Naive thymus-derived CD8-positive, alpha-beta T cell (primary cell): ENCODE measurements at places on chromosomes 1 and 21.

GRCh38 chr1:206686478-206687249 lies 2.0 kb downstream of the MAPKAPK2 start:
- DNase-seq = peak; percentile 52

DNA sequence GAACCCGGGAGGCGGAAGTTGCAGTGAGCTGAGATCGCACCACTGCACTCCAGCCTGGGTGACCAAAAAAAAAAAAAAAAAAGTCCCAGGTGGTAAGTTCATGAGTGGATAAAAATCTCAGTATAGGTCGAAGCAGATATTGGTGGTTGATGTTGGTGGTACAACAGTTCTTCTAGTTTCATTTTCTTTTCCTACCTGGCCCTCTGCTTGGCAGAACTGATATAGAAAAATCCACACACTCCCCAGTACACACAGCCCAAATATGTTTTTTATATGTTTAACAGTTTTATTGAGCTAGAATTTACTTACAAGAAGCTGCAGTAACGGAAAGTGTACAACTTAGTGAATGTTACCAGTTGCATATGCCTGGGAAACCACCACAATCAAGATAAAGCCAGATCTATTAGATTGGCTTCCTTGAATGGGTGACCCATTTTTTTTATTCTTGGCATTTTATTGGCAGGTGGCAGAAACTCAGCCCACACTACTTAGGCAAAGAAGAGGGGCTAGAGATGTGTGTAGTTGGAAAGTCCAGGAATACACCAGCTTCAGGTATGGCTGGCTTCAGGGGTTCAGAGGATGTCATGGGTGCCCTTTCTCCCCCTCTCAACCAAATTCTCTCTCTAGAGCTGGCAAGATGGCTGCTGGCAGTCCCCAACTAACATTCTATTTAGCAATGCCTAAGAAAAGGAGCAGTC lies 118.3 kb upstream of the SLC25A33 start:
- no peak for DNase-seq

DNA sequence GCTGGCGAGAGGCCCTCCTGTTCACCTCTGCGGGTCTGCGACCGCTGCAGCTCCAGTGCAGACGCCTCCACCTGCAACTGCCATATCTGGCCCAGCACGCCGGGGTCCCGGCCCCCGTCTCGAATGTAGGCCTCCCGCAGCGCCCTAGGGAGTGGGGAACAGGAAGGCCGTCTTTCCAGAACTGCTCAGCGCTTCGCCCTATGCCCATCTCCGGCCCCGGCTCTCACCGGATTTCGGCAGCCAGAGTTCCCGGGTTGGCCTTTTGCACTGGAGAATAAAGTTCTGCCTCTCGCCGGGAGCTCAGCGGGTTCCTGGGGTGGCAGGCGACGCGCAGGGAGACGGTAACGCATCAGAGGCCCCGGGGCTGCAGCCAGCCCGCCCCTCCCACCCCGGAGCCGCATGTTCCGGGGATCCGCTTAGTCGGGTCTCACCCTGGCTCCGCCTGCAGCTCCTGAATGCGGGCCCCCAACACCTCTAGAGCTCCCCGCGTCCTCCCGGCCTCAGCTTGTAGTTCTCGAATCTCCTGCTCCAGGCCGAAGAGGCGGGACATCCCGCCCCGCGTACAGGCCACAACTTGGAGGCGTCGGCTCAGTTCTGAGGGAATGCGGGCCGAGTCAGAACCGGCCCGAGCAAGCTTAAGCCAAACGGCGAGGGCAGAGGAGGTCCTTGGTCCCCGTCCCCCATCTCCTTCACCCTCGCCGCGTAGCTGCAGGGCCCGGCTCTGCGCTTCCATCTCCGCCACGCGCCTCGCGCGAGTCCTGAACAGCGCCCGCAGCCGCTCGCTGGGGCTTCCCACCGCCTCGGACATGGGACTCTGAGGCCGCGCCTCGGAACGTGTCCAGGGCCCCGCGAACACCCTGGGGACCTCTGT lies 1.1 kb downstream of the CCDC17 start:
- DNase-seq = no peak

DNA sequence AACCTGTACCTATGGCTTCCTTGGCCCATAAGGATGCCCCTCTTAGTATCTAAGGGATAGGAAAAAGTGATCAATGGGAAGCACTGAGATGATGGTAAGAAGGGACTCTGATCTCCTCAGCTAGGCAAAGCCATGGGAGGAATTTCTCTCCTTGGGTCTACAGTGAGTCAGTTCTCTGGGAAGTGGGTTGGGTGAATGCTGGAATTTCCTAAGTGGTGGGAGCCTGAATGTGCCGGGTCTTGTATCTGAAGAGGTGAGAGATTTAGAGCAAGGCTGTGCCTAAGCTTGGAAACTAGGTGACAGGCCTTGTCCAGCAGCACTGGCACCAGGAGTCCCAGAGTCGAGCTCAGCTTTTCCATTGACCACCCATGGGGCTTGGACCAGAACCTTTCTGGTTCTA lies 96.3 kb upstream of the SLC2A1 start:
- no peak for DNase-seq

DNA sequence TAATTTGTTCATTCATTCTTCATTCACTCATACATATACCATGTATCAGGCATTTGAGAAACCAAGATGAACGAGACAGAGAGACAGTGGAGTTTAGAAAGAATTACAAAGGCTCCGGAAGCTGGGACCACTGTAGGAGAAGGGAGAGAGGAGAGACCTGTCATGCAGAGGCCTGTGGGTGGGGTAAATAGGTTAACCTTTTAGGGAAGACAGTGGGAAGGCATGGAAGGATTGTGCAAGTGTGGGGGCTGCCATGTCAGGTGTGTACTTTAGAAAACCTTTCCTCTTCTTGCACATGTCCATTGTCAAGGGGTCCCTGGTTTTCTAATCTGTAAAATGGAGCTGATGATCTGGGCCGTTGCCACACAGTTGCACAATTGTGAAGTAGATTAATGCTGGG lies 44.2 kb upstream of the POU3F1 start:
- DNase-seq = no peak

DNA sequence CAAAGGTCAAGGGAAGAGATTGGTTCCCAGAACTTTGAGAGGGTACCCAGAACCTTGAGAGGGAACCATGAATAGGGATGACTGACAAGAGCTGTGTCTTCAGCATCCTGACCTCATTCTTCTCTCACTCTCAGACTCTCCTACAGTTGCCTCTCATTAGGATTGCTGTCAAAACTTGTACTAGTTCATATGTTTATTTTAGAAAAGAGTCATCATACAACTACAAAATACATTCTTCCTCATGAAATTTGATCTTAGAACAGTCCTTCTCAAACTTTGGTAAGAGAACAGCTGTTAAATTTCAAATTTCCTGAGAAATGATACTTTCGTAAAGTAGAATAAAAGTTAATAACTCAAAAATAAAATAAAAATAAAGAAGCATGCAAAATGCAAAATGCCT lies 161.4 kb upstream of the ZRANB2 start:
- DNase-seq = no peak

- DNase-seq = no peak
Observed at GRCh38 chr1:217673387-217673786, 42.2 kb downstream of the SPATA17 start.

- no peak for DNase-seq
Observed at GRCh38 chr1:158674302-158674701, 12.2 kb downstream of the SPTA1 start.

- no peak for DNase-seq
Observed at GRCh38 chr21:44365967-44366585, 12.7 kb downstream of the TRPM2 start.

GRCh38 chr1:8343044-8343443 lies 25.1 kb downstream of the SLC45A1 start:
- DNase-seq = no peak

GRCh38 chr1:86259390-86259789 lies 102.8 kb upstream of the COL24A1 start:
- no peak for DNase-seq

DNA sequence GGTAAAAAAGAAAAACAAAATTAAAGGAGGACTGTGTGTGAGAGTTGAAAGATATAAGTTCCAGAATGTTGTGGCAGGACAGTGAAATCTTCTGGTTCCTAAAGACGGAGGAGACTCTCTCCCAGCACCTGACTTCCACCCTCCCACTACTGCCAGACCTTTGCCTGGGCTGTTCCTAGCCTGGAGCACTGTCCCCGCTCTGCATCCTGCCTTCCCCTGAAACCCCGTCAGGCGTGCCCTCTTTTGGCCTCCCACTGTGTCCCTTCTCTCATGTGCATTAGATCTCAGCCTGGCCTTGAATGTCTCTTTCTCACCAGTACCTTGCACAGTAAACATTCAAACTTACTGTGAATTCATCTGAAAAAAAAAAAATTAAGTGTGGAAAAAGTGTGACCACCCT lies 74.1 kb downstream of the VPS26C start:
- no peak for DNase-seq

- DNase-seq = no peak
Observed at GRCh38 chr1:56658254-56658653, 13.1 kb downstream of the PRKAA2 start.

GRCh38 chr1:65343286-65343685 lies 33.9 kb downstream of the DNAJC6 start:
- DNase-seq = no peak

DNA sequence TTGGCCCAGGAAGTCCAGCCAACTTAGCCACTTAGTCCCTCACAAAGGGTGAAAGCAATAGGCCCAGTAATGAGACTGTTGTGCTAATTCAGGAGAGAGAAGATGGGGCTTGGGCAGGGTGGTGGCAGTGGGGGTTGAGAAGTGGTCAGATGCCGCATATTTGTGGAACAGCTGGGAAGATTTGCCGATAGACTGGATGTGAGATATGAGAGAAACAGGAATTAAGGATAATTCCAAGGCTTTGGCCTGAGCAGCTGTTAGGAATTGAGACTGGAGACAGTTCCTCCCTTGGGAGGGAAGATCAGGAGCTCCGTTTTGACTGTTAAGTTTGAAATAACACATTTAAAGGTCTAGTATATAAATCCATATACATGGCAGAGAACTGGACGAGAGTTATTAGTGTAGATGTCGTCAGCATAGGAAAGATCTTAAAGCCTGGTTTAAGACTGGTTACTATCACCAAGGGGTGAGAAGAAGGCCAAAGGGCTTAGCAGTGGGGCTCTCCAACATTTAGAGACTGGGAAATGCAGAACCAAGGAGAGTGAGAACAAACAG lies 323.7 kb upstream of the FAM78B start:
- no peak for DNase-seq
